ENCODE measurements at places on chromosomes 5 and 9. TPM values are rescaled to one million over a fixed set of nuclear protein-coding genes. Genes with fewer than 3 reads are reported as not detected.

The PARP8 gene
- 9.4 TPM for total RNA-seq

The ZBED3 gene
- total RNA-seq: 3.3 TPM

The SLC6A18 gene
- total RNA-seq: not detected

The RANBP6 gene
- 11.4 TPM for total RNA-seq

The HAVCR1 gene
- 2.1 TPM for total RNA-seq

The CDKN2A gene
- 36.5 TPM for total RNA-seq

The ZNF483 gene
- 2.3 TPM for total RNA-seq

The NAIF1 gene
- 8.3 TPM for total RNA-seq

The DPYSL3 gene
- total RNA-seq: 275 TPM

The TMEM174 gene
- total RNA-seq: 0.13 TPM

The OBP2B gene
- total RNA-seq: not detected

The UGT3A2 gene
- not detected for total RNA-seq

The RNF208 gene
- total RNA-seq: 5.3 TPM

The SHOC1 gene
- total RNA-seq: not detected

The TERT gene
- not detected for total RNA-seq

The MYOZ3 gene
- total RNA-seq: 1.5 TPM

The FGF18 gene
- 14.1 TPM for total RNA-seq

The ADRB2 gene
- 1.3 TPM for total RNA-seq

The SLC45A2 gene
- not detected for total RNA-seq

The FOXD4L5 gene
- total RNA-seq: not detected

The RCL1 gene
- 16.8 TPM for total RNA-seq

The SEPTIN8 gene
- total RNA-seq: 105 TPM

The GCNT4 gene
- 1.1 TPM for total RNA-seq

The FABP6 gene
- not detected for total RNA-seq

The CXXC5 gene
- total RNA-seq: 88.3 TPM

The DDX46 gene
- 8.6 TPM for total RNA-seq

The LCNL1 gene
- total RNA-seq: 2.5 TPM

The ADAMTS13 gene
- 1.3 TPM for total RNA-seq

The LECT2 gene
- not detected for total RNA-seq

The SLC2A8 gene
- 12.9 TPM for total RNA-seq

The CNTLN gene
- 4.2 TPM for total RNA-seq

The ITGA2 gene
- 3.8 TPM for total RNA-seq

The RAB3C gene
- total RNA-seq: under 0.01 TPM

The AIF1L gene
- total RNA-seq: 61.1 TPM

The FBXW5 gene
- 150 TPM for total RNA-seq
